ENCODE measurements at places on chromosomes 13 and 19.

GRCh38 chr19:17286263-17286662, 4.6 kb downstream of the ANKLE1 start:
- no peak for DNase-seq

DNA sequence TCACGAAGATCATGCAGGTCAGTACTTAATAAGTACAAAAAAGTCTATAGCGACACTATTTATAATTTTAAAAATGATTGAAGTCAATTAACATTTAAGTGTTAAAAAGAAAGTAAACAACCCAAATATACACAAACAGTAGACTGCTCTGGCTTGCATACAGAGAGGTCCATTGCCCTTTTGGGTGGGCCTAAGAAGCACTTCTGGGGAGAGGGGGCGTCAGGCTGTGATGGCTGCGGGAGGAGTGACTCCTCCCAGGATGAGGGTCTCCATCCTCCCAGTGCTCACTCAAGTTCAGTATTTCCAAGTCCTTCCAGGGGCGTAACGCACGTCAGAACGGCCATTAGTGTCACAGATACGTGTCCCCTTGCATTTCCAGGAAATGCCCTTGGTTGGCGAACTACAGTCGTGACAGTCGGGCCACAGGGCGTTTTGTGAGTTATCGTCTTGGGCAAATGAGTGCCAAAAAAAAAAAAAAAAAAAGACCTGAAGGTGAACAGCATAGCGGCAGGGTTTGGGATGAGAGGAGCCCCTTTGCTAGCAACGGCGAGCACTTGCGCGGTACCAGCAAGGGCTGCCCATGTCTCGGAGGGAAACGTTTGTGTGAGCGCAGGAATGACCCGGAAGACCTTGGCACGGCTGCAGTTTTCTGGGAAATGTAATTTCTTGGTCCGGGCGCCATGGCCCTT, at the start of gene SCGB2B2:
TSS of gene SCGB2B2 (minus strand) at position 463 of the 689 bp plus-strand sequence. CDS start 82,596 bp downstream, outside the sequence.
- DNase-seq, result peak; percentile 77

DNA sequence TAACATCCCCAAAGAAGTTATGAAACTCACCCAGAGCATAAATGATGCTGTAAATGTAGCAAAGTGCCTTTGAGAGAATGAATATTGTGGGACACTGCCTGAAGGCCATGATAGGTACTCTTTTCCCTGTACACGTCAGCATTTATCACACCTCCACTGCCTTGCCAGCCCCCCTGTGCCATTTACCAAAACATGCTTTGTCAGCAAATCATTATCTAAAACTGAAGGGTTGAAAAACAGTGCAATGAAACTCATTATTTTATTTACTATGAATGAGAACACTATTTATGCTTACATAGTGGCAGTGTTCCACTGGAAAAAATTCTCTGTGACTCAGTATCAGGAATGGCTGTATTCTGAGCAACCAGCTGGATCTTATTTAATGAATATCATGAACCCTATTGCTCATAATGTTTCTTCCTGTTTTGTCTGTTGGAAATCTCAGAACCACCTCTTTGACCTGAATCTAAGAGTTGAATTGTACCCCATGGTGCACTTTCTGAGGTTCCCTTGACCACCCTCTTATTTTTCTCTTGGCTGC, 564.1 kb downstream of the DCT start:
- DNase-seq, result no peak

DNA sequence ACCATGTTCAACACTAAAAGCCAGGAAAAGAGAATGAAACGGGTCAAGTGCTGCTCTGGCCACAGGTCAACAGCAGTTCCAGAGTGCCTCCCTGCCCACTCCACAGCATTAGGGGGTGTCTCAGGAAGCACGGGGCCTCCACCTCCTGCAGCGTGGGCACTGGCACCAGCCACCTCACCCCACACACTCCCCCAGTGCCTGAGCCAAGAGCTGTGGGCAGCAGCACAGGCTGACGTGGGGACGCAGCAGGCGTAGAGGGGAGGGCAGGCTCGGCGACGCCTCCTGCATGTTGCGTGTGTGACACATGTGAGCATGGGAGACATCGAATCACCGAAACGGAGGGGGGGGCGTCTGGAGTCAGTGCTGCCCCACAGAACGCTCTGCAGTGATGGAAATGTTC, 21.4 kb upstream of the TMEM160 start:
- DNase-seq, result no peak

GRCh38 chr13:113904411-113904810, 40.5 kb upstream of the GAS6 start:
- DNase-seq, result peak; percentile 15

GRCh38 chr19:28737021-28737895, 475.7 kb downstream of the UQCRFS1 start:
- DNase-seq, result no peak

- DNase-seq, result no peak
Measured at GRCh38 chr13:40640202-40640601, 26.2 kb downstream of the FOXO1 start.

DNA sequence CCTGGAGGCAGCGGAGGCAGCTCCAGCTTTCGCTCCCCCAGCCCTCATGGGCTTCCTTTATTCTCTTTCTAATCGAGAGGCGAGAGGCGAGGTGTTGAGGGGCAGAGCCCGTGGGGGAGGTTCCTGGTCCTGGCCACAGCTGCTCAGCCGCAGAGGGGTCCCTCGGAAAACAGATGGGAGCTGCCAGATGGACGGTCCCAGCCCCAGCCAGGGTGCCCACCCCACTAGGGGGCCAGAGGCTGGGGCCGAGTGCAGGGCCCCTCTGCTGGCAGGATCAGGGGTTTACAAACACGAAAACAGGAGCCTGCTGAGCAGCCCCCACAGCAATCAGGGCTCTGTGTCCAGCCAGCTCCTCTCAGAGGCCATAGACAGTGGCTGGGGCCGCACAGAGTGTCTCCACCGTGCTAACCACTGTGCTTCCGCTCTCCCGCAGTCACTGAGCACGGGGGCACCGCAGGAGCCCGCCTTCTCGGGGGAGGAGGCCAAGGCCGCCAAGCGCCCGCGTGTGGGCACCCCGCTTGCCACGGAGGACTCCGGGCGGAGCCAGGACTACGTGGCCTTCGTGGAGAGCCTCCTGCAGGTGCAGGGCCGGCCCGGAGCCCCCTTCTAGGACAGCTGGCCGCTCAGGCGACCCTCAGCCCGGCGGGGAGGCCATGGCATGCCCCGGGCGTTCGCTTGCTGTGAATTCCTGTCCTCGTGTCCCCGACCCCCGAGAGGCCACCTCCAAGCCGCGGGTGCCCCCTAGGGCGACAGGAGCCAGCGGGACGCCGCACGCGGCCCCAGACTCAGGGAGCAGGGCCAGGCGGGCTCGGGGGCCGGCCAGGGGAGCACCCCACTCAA, 182.2 kb downstream of the KDM4B start:
- DNase-seq, result no peak

GRCh38 chr19:30855442-30855841, 483.3 kb downstream of the ZNF536 start:
- no peak for DNase-seq

DNA sequence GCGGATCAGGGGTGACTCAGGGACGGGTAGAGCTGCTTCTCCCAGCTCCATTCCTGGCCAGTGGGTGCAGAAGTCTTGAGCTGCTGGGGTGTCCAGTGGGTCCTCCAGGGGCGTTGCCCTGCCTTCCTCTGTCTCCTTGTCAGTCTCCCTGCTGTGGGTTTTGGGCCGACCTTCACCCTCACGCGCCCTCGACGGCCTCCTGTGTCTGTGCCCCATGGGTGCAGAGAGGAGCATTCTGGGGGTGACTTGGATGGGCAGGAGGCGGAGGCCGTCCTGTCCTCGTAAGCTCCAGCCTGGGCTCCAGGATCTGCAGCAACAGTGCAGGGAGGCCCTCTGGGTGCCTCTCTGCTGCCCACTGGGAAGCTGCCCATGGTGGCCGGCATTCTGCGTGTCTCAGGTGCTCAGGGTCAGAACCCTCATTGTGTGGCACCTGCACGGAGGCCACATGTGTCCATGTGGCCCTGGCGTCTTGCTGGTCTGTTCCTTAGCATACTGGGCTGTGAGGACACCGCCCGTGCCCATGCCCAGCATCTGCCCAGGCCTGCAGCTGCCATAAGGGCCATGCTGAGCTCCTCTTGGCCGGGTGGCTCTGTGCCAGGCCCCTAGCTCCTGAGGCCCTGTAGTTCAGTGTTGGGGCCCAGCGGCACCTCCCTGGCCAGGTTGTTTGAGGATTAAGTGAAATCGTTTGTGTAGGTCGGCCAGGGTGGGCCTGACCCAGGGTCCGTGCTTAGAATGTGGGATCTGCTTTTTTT, 17.3 kb downstream of the DOT1L start:
- DNase-seq, result no peak

DNA sequence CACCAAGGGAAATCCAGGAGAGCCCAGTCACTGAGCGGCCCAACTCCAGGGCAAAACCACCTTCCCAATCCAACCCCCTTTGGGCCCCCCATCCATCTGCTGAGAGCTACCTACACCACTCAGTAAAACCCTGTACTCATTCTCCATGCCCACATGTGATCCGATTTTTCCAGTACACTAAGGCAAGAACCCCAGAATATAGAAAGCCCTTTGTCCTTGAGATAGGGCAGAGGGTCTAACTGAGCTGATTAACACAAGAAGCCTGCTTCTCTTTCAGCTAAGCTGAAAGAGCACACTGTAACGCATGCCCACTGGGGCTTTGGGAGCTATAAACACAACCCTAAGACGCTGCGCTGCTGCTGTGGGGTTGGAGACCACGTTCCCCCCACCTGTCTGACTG, 36.0 kb downstream of the PBX4 start:
- DNase-seq, result no peak

GRCh38 chr13:83453723-83454122, 428.6 kb downstream of the SLITRK1 start:
- no peak for DNase-seq

DNA sequence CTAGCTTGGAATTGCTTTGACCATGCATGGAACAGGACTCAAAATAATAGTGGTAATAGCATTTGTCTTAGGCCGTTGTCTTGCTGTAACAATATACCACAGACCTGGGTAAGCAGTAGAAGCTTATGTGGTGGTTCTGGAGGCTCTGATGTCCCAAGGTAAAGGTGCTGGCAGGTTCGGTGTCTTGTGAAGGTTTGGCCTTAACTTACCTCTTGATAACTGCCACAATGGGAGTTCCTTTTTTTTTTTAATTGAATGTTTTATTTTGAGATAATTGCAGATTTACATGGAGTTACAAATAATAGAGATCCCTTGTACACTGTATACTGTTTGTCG, 5.8 kb downstream of the RPL21 start:
- DNase-seq, result no peak

DNA sequence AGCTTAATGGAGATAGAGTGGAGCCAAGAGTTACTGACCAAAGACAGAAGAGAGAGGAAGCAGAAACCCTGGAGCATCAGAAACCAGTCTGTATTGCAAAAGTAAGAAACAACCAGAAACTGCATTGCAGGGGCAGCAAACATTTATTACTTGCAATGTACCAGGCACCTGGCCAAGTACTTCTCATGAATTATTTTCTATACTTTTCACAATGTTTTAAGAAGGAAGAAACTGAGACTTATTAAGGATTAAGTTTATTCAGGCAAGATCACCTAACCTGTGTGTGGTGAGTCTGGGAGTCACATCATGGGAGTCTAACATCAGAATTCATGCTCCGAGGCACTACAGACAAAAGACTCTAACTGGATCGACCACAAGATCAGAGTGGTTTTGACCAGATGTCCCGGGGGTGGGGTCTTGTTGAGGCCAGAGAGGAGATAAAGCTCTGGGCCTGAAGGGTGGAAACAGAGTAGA, 47.4 kb downstream of the TNFRSF19 start:
- no peak for DNase-seq

GRCh38 chr13:111031531-111031961, 83.6 kb upstream of the ARHGEF7 start:
- no peak for DNase-seq

DNA sequence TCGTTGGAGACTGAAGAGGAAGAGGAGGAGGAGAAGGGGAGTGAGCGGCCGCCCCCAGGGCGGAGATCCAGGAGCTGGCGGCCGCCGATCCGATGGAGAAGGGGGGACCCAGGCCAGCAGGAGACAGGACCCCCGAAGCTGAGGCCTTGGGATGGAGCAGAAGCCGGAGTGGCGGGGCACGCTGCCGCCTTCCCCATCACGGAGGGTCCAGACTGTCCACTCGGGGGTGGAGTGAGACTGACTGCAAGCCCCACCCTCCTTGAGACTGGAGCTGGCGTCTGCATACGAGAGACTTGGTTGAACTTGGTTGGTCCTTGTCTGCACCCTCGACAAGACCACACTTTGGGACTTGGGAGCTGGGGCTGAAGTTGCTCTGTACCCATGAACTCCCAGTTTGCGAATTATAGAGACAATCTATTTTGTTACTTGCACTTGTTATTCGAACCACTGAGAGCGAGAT, 1.8 kb downstream of the GADD45B start:
- DNase-seq, result no peak

DNA sequence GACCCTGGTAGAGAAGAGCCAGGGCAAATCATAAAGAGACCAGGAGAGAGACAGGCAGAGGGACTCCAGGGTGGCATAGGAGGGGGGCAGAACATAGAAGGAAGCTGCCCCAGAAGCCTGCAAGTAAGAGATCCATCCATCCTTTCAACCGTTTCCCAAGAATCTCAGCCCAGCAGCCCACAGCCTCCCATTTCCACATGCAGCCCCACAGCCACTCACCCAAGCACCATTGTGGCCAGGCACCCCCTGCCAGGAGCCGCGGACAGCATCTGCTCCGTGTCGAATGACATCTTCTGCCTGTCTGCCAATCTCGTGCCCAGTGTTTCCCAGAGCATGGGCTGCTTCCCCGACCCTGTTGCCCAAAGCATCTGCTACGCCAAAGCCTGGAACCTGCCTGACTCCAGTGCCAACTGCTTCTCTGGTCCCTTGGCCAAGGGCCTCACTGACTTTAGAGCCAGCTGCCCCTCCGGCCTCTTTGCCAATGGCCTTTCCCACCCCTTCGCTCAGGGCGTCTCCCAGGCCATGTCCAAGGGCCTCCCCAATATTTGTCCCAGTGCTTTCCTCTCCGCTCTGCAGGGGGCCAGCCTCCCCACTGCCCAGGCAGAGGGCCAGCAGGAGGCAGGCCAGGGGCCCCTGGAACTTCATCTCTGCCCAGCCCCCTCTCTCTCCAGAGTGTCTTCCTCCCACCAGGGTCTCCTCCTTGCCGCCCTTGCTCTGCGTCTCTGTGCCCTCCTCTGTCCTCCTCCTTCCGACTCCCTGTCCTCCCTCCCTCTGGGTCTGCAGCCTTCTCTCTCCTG, 420 bp downstream of the DMKN start:
- no peak for DNase-seq

DNA sequence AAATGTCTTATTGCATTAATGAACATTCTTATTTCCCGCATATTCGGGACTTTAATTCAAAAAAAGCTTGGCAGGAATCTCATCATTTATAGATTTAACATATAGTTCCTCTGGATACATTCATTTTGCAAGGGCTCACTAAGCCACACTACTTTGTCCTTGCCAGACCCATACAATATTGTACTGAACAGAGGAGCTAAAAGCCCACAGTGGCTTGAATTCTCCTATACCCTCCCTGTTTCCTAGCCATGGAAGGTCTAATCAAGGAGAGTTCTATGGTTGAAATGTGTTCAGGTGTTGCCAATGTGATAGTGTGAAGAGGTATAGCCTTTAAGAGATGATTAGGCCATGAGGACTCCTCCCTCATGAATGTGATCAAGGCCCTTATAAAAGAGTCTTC, 298.9 kb downstream of the ENOX1 start:
- DNase-seq, result no peak

Measured in CD4-positive, alpha-beta T cell treated with Interleukin-6 at 100 ng/mL for 8 hours (primary cell).